GM23338 (cell line): ENCODE measurements at places on chromosomes 16 and 17. TPM values are rescaled to one million over a fixed set of nuclear protein-coding genes. Genes with fewer than 3 reads are reported as not detected.

DNA sequence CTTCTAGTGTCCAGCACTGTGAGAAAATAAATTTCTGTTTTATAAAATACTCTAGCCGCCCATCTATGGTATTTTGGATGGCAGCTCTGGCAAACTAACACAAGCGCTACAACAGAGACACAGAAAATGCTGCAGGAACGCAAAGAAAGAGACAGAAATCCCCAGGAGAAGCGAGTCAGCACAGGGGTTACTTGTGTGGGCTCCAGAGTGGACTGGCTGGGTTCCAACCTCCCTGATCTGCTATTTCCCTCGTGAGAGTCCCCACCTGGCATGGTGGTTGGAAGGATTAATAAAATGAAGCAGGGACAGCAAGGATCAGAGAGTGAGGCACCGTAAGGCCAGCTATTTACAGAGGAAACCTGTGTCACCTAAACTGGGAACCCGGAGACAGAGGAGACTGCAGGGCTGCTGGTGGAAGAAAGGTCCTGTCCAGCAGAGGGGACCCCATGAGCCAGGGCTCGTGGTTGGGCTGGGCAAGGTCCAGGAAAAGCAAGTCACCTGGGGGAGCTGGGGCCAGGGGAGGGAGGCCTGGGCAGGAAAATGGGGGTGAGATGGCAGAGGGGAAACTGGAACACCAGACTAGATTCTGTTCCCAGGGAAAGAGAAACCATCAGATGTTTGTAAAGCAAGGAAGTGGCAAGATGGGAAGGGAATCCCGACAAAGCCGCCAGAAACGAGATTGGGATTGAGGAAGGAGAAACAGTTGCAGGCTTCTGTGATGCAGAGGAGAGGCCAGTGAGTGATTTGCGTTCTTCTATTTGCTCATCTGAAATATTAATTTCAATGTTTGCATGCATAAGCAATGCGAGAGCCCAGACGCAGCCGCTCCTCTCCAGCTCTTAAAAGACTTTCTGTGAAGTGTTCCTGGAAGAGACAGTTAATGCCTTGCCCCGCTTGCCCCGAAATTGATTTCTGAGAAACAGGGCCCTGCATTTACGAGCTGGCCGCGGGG is 63.0 kb upstream of the TEKT3 start:
- DNase-seq = no peak
- H3K4me3 ChIP-seq = no peak overlapping the region
- no peaks in the 10 kb centered on the region for H3K36me3 ChIP-seq
- no peaks in the 10 kb centered on the region for H3K4me1 ChIP-seq
- no peak overlapping the region for H3K27ac ChIP-seq
- H3K27me3 ChIP-seq = no peaks in the 10 kb centered on the region

PLA2G10 gene
- total RNA-seq = 0.19 and 0.94 TPM in 2 replicates

GRCh38 chr16:52095471-52095870 is 451.5 kb downstream of the TOX3 start:
- DNase-seq = no peak
- H3K27ac ChIP-seq = no peak overlapping the region
- H3K27me3 ChIP-seq = no peaks in the 10 kb centered on the region
- H3K36me3 ChIP-seq = no peaks in the 10 kb centered on the region

DNA sequence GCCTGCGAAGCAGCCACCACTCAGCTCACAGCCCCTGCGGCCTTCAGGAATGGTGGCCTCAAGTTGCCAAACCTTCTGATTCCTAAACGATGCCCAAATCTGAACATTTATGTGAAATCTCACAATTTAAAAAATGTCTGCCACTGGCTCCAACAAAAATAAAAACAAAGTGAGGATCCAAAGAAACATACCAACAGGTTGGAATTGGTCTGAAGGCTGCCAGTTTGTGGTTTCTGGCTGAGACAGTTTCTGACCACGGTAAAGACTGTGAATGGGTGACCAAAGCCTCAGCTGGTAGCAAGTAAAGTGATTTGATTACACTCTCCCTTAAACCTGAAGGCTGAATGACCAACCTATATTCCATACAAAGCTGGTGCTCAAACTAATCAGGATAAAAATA is 24.9 kb downstream of the LITAFD start:
- no peak overlapping the region for H3K4me3 ChIP-seq
- H3K27me3 ChIP-seq = no peaks in the 10 kb centered on the region
- no peaks in the 10 kb centered on the region; the same call in 1 of the 2 replicates for H3K4me1 ChIP-seq
- H3K36me3 ChIP-seq = peaks cover 59% of the 10 kb centered on the region

DNA sequence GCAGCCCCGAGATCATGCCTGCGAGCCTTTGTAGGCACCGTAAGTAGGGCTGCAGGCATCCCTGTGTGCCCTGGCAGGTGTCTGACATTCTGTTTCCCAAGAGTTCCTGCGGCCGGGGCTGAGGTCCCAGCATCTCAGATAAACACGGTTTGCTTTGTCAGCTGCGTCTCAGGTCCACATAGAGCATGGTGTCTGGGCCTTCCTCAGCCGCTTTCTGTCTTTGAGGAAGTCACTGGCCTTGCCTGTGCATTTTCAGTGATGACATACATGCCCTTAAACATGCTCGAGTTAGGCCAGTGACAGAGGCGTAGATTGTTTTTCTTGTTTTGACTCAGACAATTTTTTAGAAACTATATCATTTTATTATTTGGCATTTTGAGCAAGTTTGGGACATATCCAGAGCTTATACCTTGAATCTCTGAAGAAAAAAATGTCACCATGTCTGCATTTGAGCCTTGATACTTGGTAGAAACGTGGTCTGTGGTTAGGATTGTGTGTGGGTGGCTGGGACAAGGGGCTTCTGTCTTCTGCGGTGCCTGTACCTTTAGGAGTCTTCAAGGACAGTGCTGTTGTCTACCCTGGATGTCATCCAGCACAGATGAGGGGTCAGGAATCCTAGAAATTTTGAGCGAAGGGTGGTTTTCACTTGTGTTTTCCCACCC is 105.8 kb downstream of the SNX29 start:
- no peaks in the 10 kb centered on the region for H3K36me3 ChIP-seq
- H3K4me1 ChIP-seq = no peaks in the 10 kb centered on the region
- no peak overlapping the region for H3K4me3 ChIP-seq
- no peaks in the 10 kb centered on the region for H3K27me3 ChIP-seq
- H3K27ac ChIP-seq = no peak overlapping the region
